ENCODE measurements at places on chromosomes 4 and X.
A peak's percentile ranks its signal among the peaks of the same experiment; 100 is the strongest.

DNA sequence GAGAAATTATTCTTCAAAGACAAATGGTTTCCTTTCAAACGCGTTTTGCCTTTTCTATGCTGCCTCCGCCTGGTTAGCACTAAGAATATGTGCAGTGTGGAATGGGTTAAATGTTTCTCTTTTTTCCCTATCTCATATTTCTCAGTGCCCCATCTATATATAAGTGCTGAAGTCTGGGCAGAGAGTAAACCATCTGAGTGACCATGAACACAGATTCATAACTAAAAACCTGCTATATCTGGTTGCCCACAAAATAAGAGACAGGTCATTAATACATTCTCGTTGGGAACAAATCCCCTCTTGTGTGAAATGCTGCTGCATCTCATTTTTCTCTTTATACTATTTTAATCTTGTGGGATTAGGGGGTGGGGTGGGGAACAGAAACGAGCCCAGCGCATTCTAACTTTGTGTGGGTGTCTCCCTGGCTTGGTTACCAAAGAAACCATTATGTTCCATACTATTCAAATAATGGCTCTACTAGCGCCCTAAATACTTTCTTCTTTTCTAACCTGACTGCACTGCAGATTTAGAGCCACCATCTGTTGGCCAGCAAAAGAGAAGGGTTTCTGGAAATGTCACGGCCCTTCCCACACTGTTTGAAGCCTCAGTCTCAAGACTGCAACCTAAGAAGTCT, 42.2 kb upstream of the PTCHD1 start:
- DNase-seq: no peak

GRCh38 chr4:122783301-122784215, 43.1 kb upstream of the FGF2 start:
- DNase-seq: no peak

DNA sequence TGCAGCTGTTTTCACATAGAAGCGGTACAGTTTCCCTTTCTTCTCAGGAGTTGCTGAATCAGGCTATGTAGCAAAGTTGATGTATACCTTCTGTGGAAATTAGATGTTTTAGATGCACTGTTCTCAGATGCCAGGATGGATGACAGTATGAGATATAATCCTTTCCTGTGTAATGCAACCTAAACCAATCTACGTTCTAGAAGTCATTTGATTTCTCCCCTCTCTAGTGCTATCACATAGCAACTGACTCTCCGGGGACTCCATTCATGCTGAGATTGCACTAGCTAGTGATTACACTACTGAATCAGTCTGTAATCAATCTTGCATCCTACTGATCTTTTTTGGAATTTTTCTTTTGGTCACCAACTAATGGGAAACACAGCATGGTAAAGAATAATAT, 1881.7 kb downstream of the PCDH7 start:
- DNase-seq: no peak

GRCh38 chr4:52844596-52844995, 17.5 kb upstream of the RASL11B start:
- DNase-seq: no peak

DNA sequence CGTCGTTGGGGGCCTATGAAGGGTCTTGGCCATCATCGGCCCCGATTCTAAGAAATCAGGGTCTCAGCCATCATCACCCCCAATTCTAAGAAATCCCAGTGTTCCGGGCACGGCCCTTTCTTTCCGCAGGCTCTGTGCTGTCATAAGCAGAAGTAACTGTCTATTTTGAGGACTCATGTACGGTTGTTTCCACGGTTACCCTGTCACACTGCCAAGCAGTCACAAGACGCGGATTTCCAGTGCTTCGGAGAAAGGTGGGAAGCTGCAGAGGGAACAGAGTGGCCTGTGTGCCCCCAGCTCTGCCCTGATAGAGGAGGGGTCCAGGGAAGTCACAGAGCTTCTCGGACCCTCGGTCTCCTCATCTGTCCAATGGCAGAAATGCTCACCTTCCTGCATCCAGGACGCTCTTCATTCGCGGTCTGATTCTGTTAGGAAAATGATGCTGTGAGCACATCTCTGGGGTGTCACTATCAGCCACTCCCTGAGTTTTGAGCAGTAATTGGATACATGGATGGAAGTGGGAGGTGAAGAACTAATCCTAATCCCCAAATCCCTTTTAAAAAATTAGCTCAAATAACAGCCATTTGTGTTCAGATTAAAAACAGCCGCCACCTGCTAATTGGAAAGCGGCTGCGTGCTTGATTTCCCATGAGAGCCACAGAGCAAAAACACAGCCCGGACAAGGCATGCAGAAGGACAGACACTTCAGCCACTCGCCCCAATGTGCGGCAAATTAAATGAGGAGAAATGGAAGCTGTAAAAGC, 73.1 kb downstream of the WFS1 start:
- no peak for DNase-seq

- no peak for DNase-seq
Observed at GRCh38 chr4:31458813-31459212, 738.6 kb downstream of the PCDH7 start.

DNA sequence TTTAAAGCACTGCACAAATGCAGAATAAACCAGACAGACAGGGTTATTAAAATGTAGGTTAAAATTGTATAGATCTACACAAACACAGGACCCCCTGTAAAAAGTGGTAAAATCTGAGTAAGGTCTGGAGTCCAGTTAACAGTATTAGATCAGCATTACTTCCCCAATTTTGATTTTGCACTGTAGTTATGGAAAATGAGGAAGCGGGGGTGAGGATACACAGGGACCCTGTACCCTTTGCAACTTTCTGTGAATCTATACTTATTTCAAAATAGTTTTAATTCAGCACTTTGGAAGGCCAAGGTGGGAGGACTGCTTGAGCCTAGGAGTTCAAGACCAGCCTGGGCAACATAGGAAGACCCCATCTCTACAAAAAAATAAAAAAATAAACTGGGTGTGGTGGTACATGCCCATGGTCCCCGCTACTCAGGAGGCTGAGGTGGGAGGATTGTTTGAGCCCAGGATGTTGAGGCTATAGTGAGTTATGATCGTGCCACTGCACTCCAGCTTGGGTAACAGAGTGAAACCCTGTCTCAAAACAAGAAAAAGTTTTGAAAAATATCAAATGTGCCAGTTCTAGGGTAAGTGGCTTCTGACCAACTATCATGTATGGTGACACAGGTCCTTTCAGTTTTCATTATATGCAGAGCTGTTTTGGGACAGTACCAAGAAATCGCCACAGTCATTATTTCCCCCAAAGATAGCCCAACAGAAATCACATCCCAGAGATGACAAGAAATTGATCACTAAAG, 17.7 kb downstream of the SEL1L3 start:
- no peak for DNase-seq

DNA sequence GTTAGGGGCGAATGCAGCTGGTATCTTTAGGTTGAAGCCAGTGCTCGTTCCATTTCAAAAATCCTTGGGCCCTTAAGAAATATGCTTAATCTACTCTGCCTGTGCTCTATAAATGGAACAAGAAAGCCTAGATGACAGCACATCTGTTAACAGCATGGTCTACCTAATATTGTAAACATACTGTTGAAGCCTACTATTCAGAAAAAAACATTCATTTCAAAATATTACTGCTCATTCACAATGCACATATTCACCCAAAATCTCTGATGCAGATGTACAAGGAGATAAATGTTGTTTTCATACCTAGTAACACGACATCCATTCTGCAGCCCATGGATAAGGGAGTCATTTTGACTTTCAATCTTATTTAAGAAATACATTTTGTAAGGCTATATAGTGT, 106.6 kb downstream of the TBC1D19 start:
- DNase-seq: no peak

DNA sequence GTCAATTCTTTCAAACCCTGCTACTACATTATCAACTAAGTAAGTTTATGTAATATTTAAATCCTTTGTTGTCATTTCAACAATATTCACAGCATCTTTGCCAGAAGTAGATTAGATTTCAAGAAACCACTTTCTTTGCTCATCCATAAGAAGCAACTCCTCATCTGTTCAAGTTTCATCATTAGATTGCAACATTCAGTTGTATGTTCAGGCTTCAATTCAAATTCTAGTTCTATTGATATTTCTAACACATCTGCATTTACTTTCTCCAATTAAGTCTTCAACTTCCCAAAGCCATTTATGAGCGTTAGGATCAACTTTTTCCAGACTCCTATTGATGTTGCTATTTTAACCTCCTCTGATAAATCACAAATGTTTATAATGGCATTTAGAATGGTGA, 66.1 kb downstream of the BMP3 start:
- no peak for DNase-seq

DNA sequence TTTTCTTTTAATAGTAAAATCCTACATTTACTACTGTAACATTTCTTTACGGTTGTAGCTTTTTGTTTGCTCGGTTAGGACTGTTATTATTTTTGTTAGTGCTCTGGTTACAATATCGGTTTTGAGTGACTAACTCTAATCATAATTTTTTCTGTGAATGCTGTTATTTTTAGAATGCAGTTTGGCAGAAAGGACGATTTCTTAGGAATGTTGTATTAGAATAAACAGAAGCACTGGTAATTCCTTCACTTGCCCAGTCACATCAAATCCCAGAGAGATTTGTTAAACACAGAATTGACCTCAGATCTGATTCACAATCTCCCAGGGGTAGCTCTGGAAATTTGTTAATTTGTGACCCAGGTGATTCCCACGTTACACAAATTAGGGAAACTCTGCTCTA, 21.7 kb downstream of the DDIT4L start:
- no peak for DNase-seq

GRCh38 chr4:109629775-109630174, 69.7 kb downstream of the MCUB start:
- DNase-seq: no peak

- peak; percentile 20 for DNase-seq
Observed at GRCh38 chr4:173013232-173013930, 155.2 kb upstream of the GALNT7 start.

- DNase-seq: no peak
Observed at GRCh38 chr4:94641702-94642560, 115.8 kb upstream of the BMPR1B start.

- DNase-seq: no peak
Observed at GRCh38 chr4:123198706-123199105, 197.9 kb upstream of the SPRY1 start.

GRCh38 chr4:2330091-2331042, 68.5 kb upstream of the MXD4 start:
- DNase-seq: no peak

- DNase-seq: no peak
Observed at GRCh38 chr4:34170946-34171345, 2073.4 kb downstream of the ARAP2 start.

- DNase-seq: no peak
Observed at GRCh38 chr4:116015549-116015948, 902.1 kb upstream of the NDST4 start.

DNA sequence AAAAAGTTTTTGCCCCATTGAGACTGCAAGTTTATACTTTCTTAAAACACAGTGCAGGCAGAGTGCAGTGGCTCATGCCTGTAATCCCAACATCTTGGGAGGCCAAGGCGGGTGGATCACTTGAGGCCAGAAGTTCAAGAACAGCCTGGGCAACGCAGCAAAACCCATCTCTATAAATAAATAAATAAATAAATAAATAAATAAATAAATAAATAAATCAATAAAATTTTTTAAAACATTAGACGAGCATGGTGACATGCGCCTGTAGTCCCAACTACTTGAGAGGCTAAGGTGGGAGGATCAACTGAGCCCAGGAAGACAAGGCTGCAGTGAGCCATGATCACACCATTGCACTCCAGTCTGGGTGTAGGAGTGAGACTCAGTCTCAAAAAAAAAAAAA, 213.3 kb downstream of the LRBA start:
- no peak for DNase-seq

GRCh38 chrX:18643243-18643642, 28.7 kb downstream of the RS1 start:
- no peak for DNase-seq

DNA sequence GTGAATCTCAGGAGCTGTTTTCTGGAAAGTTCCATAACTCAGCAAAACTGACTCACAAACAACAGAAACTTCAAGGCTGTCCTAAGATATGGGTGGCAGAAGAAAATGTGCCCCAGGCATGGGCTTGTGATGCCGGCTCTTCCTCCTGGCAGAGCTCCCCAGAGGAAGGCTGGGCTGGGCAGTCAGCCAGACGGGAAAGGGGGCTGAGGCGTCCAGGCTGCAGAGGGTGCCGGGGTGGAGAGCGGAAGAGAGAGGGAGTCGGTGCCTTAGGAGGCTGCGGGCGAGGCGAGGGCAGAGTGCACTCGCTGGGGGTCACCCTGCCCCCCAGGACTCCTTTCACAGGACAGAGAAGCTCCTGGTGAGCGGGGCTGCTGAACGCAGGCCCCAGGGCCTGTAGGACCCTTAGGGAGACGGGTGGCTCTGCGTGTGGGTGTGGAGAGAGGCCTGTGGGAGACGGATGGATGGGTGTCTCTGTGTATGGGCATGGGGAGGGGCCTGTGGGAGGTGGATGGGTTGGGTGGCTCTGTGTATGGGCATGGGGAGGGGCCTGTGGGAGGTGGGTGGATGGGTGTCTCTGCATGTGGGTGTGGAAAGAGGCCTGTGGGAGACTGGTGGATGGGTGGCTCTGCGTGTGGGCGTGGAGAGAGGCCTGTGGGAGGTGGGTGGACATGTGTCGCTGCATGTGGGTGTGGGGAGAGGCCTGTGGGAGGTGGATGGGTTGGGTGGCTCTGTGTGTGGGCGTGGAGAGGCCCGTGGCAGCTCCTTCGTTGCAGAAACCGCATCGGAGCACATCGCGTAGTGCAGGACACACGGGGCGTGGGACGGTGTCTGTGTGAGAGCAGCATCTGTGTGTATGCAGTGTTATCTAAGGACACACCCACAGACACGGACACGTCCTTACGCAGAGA, 15.9 kb downstream of the PCGF3 start:
- DNase-seq: no peak

DNA sequence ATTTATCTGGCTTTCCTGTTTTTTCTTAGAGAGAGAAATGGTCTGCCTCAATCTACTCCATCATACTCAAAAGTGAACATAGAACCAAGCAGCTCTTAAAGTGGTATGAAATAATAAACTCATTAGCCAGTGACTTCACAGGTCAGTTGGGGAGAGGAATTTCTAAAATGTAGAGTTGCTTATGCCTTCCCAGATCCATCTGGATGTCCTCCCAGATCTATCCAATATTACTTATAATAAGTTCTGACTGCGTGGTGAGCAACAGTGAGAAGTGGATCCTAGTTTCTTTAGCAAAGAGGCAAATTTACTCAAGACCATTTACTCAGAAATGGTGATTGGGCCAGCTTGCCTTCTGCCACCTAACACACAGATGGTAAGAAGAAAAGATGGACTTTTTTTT, 748.0 kb downstream of the PCDH18 start:
- DNase-seq: no peak

- DNase-seq: no peak
Observed at GRCh38 chr4:7473081-7473480, 38.4 kb upstream of the PSAPL1 start.

- DNase-seq: no peak
Observed at GRCh38 chr4:48315728-48316630, 25.4 kb upstream of the SLAIN2 start.

- DNase-seq: no peak
Observed at GRCh38 chrX:72330131-72330530, 24.4 kb upstream of the CITED1 start.

- no peak for DNase-seq
Observed at GRCh38 chr4:125313989-125314667, 627 bp upstream of the FAT4 start.

- DNase-seq: no peak
Observed at GRCh38 chr4:176792326-176793059, at the start of gene VEGFC. Gene VEGFC (minus strand): TSS chr4:176792922. CDS start chr4:176792311, 611 bp downstream.

Data from activated naive CD8-positive, alpha-beta T cell treated with anti-CD3 and anti-CD28 coated beads, Interleukin-2, amount 50 U/mL, for 16 hours (primary cell).